ENCODE measurements at places on chromosomes 11 and 22.

DNA sequence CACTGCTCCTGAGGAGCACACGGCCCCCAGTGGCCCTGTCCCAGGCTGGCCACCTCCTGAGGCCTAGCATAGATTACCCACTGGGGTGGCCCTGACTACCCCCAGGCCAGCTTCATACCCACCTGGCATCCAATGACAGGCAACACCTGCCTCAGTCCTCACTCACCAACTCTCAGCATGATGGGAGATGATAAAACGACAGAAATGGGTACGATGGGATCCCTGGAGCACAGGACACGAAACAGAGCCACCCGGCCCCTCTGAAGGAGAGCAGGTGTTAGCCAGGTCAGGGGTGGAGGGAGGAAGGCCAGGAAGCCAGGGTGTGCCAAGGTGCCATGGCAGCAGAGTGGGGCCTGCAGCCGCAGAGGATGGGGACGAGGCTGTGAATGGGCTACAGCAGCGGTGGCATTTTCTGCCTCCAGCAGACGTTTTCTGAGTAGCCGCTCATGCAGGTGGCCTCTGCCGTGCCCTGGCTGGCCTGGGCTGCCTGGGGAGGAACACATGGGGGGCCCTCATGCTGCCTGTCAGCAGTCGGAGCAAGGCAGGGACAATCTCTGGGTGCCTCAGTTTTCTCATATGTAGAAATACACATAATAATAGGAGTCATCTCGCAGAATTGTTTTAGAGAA is 50.2 kb upstream of the FGF3 start:
- no peak for DNase-seq

GRCh38 chr11:120425527-120425926 is 86.0 kb upstream of the GRIK4 start:
- no peak for DNase-seq

DNA sequence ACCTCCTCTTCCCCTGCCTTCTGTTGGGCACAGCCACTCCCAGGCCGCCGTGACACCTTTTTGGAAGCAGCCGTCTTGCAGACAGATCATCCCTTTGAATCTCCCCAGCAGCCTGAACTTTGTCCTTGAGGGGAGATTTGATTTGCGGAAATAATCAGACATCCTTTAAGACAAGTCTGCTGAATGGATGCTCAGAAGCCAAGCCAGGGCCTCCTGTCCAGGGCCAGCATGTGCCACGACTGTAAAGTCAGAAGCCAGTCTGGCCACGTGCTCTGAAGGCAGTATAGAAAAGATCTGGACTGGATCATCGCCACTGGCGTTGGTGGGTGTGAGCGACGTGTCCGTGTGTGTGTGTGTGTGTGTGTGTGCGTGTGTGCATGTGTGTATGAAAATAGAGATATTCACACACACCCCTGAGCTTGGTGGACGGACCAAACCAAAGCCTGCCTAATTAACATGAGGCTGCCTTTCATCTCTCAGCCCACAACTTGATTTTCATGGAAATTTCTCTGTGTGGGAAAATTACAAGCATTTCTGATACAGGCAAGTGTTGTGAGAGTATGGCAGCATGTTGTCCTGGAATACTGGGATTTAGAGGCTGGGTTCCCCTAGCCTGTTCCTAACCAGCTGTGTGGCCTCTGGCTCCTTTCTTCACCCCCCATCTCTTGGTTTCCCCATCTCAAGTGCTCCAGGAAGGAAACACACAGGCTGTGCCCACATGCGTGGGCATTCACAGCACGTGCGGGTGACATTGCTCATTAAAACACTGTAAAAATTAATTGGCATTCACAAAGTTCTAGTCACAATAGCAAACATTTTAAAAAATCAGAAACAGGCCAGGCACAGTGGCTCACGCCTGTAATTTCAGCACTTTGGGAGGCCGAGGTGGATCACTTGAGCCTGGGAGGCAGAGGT is 61.8 kb upstream of the WNT7B start:
- no peak for DNase-seq

- DNase-seq, result no peak
Observed at GRCh38 chr11:131194726-131195125, 175.7 kb upstream of the NTM start.

DNA sequence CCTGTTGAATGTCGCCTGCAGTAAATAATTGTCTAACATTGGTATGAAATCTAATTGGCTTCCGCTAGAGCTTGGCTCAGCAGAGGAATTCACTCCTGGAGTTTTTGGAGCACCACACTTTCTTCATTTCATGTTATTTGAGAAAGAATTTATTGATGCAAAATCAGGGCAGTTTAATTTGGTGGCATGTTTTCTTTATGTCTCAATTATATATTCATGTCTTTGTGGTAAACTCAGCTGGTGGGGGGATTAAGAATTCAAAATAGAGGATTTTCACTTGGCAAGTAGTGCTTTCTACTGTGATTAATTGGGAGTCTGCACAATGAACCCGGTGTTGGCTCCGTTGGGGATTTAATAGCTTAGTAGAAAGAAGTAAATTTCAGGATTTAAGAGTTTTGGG is 784.4 kb downstream of the NTM start:
- DNase-seq, result no peak

DNA sequence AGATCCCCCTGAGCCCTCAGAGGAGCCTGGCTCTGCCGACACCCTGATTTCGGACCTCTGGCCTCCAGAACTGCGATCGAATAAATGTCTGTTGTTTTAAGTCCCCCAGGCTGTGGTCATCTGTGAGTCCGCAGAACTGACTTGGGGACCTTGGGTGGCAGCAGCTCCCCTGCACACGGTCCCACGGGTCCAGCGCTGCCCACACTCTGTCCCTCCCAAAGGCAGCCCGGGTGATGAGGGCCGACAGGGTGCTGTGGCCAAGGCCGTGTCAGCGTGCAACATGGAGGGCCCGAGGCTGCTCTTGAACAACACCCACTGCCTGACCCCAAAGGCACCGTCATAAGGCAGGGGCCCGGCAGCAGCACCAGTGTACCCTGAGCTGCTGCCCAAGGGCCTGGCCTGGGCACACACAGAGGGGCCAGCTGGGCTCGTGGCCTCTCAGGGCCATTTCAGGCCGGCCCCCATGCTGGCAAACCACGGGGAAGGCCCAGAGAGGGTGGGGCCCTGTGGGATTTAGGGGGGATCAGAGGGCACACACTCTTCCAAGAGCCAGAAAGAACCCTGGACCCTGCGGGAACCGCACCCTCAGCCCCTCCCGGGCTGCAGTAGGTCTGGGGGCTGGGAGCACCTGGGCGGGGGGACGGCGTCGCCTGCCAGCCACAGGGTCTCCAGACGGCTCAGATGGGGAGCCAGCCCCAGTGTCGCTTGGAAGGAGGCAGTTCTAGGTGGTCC is 77.1 kb upstream of the PRR5 start:
- no peak for DNase-seq

DNA sequence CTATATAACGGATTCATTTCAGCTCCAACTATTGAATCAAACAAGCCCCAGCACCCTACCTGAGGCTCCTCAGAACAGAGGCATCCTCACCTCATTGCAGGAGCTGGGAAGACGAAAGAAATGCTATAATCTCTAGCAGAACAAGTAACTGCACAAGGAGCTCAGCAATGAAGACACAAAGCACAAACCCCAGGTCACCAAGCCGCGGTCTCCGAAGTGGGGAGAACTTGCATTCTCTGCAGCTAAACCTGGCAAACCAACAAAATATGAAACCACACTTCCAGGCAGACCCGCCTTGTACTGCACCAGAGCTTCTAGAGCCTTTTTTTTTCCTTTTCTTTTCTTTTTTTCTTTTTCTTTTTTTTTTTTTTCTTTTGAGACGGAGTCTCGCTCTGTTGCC is 21.8 kb upstream of the CD5 start:
- DNase-seq, result no peak

DNA sequence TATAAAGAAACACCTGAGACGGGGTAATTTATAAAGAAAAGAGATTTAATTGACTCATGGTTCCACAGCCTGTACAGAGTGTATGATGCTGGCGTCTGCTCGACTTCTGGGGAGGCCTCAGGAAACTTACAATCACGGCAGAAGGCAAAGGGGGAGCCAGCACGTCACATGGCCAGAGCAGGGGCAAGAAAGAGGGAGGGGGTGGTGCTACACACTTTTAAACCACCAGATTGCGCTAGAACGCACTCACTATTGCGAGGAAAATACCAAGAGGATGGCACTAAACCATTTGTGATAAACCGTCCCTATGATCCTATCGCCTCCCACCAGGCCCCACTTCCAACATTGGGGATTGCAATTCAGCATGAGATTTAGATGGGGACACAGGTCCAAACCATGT is 79.7 kb upstream of the CARD18 start:
- DNase-seq, result no peak

DNA sequence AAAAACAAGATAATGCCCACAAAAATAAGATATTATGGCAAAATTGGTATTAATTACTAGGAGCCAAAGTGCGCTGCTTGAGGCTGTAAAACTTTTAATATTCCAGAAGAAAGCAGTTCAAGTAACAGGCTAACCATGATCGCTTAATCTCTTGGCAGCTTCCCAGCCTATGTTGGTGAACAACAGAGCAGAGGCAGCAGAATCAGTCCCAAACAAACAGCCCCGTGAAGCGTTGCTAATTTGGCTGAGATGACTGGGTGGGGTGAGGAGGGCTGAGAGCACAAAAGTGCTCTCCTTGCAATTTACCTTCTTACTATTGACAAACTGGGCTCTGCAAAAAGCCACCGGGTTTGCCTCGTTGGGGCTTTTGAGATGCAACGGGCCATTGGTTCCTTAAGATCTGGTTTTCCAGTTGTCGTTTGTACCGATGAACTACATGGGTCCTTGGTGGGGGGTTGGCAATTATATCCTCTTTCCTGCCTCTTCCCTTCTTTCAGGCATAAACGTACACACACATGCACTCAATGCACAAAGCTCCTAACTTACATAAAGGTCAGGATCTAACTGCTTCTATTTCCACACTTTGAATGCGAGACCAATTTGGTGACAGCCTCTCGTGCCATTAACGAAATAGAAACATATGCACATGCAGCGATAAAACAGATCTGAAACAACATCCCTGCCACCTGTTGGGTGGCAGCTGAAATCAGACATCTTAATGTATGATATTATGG is 407.6 kb upstream of the CADM1 start:
- DNase-seq, result no peak

GRCh38 chr11:88434333-88434976 is 96.9 kb upstream of the CTSC start:
- no peak for DNase-seq

- DNase-seq, result no peak
Observed at GRCh38 chr11:62082292-62082657, 41.5 kb upstream of the INCENP start.

- DNase-seq, result no peak
Observed at GRCh38 chr11:111918390-111919256, at the start of gene C11orf52. C11orf52 (plus strand) TSS chr11:111918913; CDS start chr11:111918973, 60 bp downstream.

GRCh38 chr11:23674866-23675265 is 814.6 kb upstream of the CCDC179 start:
- DNase-seq, result no peak

- no peak for DNase-seq
Observed at GRCh38 chr22:26097411-26097810, 71.9 kb upstream of the SEZ6L start.

- no peak for DNase-seq
Observed at GRCh38 chr11:32852207-32852606, 22.5 kb downstream of the PRRG4 start.

DNA sequence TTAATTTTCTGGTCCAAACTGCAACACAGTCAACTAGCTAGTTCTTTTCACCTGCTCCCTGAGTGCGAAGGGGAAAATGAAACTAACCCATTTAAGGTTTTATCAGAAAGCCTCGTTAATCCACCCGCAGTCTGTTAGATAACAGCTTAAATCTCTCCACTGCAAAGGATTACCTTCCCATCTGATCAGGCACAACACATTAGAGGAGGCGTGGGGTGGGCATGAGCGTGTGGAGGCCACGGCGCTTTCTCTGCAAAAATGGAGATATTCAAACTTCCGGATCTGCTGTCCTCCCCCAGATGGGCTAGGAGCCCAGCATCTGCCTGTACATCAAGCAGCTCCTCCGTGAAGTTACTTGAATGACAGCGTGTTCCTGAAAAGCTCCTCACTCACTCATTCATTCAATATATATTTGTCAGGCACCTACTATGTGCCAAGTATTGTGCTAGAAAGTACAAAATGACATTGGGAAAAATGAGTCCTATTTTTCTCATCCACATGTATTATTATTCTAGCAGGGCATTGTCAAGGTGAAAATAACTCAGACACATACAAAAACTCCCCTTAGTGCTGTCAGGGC is 13.5 kb upstream of the ANKK1 start:
- DNase-seq, result no peak

GRCh38 chr11:106137061-106137460 is 59.6 kb downstream of the AASDHPPT start:
- DNase-seq, result no peak

DNA sequence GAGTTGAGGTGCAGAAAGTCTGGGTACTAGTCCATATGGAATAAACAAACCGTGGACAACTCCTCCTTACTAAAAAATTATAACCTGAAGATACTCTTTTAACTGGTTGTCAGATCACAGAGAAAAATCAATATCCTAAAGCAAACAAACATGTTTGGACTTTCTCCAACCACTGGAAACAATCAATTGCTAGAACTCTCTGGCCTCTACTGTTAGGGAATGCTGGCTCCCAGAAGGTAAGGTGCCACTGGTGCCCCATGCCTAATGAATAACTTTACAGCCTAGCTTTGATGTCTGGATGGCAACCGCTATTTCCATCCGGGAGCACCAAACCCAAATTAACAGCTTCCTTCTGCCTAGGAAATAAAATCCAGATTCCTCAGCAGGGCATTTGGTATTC is 74.5 kb downstream of the AMBRA1 start:
- DNase-seq, result no peak

- DNase-seq, result no peak
Observed at GRCh38 chr11:96299155-96299888, 43.7 kb downstream of the MAML2 start.

- no peak for DNase-seq
Observed at GRCh38 chr11:96329419-96329818, 13.6 kb downstream of the MAML2 start.

GRCh38 chr11:95358511-95359340 is 127.7 kb upstream of the SESN3 start:
- DNase-seq, result no peak

DNA sequence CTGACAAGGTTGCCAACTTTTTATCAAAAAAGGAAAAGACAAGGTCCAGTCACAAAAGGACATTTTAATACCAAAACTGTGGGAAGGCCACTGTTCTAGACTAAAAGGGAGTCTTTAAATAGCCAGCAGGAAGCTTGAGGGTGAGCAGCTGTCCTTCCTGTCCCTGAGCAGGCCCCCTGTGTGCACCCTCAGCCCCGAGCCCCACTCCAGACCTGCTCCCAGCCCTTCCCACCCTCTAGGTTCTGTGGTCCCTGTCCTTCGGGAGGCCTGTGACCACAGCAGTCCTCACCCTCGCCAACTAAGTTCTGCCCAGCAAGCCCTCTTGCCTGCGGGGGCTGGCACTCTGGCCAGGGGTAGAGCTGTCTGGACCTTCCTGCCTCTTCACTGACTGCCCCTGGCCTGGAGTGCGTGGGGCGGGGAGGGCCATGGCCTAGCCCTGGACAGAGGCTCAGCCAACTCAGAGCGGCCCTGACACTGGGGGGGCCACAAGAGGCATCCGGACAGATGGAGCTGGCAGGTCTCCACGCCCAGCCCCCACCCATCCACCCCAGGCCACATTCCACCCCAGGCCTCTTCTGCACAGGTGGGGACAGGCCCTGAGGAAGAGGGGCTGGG is 1.6 kb upstream of the PLXNB2 start:
- no peak for DNase-seq

Measured in activated CD8-positive, alpha-beta memory T cell treated with anti-CD3 and anti-CD28 coated beads for 4 hours (primary cell).